WTC11 (cell line): ENCODE measurements at places on chromosomes 13 and 19. TPM values are rescaled to one million over a fixed set of nuclear protein-coding genes. Genes with fewer than 3 reads are reported as not detected.

Gene ZNRF4
- total RNA-seq, result not detected in 3 replicates

Gene NANOS3
- 0.66 to 1.1 TPM (median 0.71 TPM) in 3 replicates for total RNA-seq

Gene ZNF160
- total RNA-seq, result 53.8 to 54.6 TPM (median 54.5 TPM) in 3 replicates

GRCh38 chr19:18847549-18848463 lies 16.0 kb downstream of the UPF1 start:
- no peak for DNase-seq

GRCh38 chr13:52406629-52407028 lies 657 bp upstream of the THSD1 start:
- DNase-seq, result no peak

GRCh38 chr13:75832812-75833211 lies 196.7 kb downstream of the LMO7 start:
- no peak for DNase-seq

DNA sequence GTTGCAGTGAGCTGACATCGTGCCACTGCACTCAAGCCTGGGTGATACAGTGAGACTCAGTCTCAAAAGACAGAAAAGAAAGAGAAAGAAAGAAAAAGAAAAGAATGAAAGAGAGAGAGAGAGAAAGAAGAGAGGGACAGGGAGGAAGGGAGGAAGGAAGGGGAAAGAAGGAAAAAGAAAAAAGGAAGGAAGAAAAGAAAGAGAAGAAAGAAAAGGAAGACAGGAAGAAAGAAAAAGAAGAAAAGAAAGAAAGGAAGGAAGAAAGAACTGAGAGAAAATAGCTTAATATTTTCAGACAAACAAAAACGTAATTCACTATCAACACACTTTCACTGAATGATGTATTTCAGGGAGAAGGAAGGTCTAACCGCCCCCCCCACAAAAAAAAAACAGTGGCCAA lies 39.3 kb downstream of the ESD start:
- DNase-seq, result no peak

DNA sequence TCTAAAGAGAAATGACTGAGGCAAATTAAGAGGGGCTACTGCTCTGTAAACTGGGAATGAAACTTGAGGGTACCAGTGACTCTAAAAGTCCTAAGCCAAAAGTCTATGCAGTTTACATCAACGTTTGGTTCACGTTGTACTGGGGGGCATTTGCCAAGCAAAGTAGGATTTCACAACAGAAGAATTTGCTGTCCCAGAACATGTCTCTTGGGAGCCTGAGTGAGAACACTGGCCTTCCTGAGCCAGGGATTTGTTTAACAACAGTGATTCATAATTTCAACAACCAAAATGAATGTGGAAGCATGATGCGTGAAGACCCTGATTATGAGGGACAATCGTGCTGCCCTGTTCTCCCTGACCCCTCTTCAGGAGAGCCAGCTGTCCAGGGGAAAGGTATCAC lies 178.0 kb downstream of the OXGR1 start:
- DNase-seq, result no peak
